Effector memory CD4-positive, alpha-beta T cell (primary cell): ENCODE measurements at places on chromosomes 2 and 18.

GRCh38 chr2:229852565-229852964 lies 69.2 kb downstream of the TRIP12 start:
- peak; percentile 6 for DNase-seq

GRCh38 chr18:26911840-26912239 lies 46.3 kb upstream of the AQP4 start:
- no peak for DNase-seq

- no peak for DNase-seq
Measured at GRCh38 chr2:30722936-30723725, 84.1 kb downstream of the CAPN13 start.

- no peak for DNase-seq
Measured at GRCh38 chr2:233584210-233584609, 17.6 kb upstream of the USP40 start.

DNA sequence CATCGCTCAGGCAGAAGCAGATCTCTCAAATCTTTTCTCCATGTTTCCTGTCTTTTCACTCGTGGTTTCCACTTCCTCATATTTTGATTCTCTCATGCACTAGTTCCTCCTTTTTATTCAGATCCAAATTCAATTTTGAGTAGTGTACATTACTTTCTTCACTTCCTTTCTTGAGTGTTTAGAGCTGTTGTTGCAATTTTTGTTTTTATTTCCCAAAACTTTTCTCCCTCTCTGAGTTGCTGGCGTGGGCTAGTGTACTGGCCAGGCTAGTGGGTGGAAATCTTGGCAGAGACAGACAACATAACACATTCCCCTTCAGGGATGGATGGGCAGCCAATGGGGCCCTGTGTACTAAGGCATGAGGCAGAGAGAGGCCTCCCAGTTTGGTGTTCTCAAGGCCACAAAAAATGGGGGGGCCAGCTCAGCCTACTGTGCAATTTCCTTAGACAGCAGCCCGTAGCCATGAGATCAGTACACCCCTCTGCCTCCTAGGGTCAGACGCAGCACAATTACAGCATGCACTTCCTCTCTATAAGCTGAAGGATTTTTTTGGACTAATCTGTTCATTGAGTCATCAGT lies 145.1 kb upstream of the PID1 start:
- no peak for DNase-seq

DNA sequence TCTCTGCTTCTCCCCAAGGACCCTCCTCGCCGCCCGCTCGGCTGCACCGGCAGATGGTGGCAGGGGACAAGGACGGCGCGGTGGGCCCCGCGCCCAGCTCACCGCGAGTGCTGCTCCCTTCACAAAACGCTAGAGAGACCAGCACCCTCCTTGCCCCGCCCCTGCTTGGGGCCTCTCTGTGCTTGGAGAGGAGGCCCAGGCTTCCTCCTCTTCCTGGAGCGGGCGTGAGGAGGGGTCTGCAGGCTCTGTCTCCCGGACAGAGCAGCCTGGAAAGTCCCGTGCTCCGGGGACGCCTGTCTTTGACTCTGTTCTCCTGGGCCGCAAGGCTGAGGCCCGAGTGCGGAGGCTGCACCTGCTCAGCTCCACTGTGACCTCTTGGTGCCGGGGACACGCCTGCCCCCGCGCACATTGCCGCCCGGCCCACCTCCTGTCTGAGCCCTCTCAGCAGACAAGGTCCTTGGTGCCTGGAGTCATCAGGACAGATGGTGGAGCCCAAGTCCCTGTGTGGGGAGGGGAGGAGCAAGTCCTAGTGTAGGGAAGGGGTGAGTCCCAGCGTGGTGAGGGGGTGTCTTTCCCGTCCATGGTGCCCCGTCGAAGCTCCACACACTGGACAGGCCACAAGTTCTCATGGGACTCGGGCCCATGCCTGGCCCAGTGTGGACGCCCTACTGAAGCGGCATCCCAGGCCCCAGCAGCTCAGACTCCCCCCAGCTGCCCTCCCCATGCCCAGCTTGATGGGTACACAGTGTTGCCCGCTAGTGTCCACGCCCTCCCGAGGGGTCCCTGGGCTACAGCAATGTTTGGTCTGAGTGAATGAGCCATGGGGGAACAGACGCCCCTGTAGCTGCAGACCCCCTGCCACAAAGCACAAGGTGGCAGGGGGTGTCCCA lies 33.8 kb downstream of the RTP5 start:
- DNase-seq = no peak

GRCh38 chr2:201246280-201246679 lies 14.1 kb upstream of the CASP8 start:
- no peak for DNase-seq

- DNase-seq = no peak
Measured at GRCh38 chr18:13793819-13794218, 30.1 kb upstream of the MC5R start.

GRCh38 chr2:196502386-196502785 lies 137.1 kb upstream of the CCDC150 start:
- DNase-seq = no peak

- no peak for DNase-seq
Measured at GRCh38 chr2:203018181-203018580, 3.5 kb downstream of the NBEAL1 start.

- no peak for DNase-seq
Measured at GRCh38 chr2:223723954-223724411, 113.4 kb downstream of the AP1S3 start.

DNA sequence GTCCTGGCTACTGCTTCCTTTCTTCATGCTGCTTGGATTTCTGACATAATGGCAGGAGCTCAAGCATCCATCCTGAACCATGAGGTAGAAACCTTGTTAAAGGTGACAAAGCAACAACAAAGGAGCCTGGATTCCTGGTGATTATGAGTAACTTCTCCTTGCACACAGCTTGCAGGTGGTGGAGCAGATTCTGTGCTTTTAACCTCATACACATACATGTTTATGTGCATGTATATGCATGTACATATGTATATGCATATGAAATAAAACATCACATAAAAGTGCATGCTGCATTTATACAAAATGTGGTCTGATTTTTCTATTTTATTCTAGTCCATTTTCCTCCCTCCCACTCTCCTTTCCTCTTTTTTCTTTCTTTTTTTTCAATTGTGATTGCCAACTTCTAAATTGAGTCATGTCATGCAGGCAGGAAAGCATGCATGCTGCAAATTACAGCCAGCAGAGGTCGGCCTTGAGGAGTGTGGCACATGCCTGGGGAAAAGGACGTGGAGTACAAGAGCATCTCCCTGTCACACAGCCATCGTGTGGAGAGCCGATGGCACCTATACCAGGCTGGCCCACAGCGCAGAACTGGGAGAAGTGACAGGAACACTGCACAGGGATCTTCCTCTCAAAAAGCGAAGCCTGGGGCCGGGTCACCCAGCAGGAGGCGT lies 17.9 kb downstream of the LCT start:
- DNase-seq = no peak

DNA sequence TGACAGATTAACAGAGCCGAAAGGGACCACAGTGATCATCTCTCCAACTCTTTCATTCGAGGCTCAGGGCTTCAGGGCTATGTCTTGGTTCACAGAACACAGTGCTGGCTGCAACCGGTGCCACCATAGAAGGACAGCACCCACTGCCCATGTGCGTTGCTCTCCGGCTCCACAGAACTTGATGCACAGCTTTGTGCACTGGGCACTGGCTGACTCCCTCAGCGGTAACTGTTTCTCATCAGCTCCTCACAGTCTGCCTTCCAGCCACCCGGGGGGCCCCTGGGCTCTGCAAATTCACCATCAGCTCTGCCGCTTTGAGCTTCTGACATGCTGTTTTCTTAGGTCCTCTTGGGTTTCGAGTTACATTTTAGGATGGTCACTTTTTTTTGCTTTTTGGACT lies 124.3 kb upstream of the RAB12 start:
- no peak for DNase-seq

- DNase-seq = no peak
Measured at GRCh38 chr2:239956818-239957261, 68.3 kb downstream of the NDUFA10 start.

GRCh38 chr2:15271941-15272542 lies 289.1 kb downstream of the NBAS start:
- DNase-seq = no peak

DNA sequence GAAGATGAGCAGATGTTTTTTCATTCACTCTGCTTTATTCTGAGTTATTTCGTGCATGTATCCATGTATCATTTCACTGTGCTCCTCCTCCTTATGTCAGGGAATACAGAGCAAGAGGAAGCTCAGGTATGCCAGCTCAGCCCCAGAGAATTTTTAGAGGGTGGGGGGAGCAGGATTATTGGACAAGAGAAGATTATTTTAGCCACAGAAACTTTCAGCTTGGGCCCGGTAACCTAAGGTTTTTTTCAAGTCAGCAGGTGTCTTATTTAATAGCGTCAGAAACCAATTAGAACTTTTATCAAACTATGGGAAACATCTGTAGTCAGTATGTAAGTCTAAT lies 232.9 kb upstream of the SIX3 start:
- DNase-seq = no peak

DNA sequence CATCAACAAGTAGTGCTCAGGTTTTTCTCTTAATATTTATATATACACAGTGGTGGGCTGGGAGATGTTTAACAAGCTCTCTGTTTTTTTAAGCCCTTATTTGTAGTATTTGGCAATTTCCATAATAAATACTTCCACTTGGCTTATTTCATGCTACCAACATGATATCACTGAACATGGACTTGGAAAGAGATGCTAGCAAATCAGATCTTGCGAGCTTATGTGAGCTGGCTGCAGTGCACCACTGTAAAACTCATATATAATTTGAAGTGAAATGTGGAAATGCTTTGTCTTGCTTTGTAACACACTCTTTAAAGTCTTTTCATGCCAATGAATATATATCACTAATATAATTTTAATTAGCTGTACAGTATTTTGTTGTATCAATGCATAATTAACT lies 155.7 kb downstream of the ALK start:
- DNase-seq = no peak

DNA sequence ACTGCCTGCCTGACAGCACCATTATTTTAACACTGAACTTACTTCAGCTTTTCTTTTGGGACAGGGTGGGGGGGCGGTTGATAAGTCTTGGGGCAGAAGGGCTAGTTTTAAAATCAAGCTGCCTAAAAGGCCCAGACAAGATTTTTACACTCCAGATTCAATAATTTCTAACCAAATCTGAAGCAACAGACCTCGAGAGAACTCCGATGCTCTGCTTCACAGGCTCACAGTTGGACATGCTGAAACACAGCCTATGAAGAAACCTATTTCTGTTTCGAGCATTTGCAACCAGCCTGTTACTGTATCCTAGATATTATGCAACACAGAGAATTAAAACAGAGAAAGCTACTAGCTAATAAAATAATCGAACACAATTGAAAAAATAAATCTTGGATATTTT lies 1.3 kb upstream of the MYT1L start:
- no peak for DNase-seq

DNA sequence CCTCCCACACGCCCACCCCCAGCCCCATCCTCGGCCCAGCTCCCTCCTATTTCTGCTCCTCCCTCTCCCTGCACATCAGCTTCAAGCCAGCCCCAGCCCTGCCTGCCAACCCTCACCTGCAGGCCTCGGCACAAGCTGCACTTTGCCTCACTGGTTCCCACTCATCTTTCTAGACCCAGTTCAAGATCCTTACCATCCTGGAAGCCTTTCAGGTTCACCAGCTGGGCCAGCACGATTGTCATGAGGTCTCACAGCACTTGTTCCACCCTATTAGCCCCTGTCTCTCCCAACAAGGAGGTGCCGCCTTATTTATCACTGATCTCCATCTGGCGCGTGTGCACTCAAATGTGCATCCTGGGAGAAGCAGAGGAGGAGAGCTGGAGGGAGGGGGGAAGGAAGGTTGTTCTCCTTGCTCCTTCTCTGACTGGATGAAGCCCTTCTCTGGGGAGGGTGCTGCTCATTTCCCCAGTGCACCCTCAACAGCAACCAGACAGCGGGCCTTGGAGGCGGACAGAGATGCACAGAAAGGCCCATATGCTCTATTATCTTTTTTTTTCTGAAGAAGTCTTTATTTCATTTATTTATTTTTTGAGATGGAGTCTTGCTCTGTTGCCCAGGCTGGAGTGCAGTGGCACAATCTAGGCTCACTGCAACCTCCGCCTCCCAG lies 15.5 kb upstream of the BIN1 start:
- DNase-seq = no peak

DNA sequence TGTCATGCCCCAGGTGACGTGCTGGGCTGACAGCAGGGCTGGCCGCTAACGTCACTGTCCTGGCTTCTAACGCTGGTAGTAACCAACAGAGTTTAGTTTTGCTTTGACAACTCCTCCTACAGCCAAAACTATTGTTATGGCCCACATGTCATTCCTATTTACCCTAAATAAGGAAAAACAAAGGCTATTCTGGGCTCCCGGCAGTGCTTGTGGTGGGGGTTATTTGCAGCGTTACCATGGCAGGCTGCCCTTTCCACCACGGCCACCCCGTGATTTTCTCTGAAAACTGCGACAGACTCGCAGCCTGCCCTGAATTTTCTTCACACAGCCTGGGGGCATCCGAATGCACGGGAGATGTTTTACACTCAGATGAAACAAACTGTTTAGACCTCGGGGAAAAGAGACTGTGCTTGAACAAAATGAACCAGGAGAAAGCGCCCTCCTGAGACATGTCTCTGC lies 115.2 kb downstream of the FAM210A start:
- DNase-seq = no peak

GRCh38 chr18:67239826-67240225 lies 276.7 kb downstream of the DSEL start:
- no peak for DNase-seq

- no peak for DNase-seq
Measured at GRCh38 chr2:25960920-25961319, 21.4 kb downstream of the KIF3C start.

DNA sequence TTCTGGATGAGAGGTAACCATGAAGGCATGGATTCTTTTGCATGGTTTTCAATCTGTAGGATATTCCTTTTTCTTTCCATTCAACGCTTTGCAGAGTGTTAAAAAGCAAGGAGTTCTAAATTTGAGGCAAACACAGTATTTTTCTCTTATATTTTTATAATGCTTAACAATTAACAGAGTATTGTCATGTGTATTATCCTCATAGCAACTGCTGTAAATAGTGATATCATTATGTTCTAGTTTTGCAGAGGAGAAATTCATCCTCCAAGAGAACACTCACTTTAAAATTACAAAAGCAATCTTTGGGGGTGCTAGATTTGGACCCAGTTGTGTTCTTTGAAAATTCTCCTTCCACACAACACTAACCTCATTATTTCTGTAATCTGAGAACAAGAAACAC lies 58.7 kb downstream of the RDH14 start:
- DNase-seq = no peak
